Stimulated activated CD8-positive, alpha-beta memory T cell treated with anti-CD3 and anti-CD28 coated beads, Interleukin-4, amount 100 ng/mL, for 24 hours (primary cell): ENCODE measurements at places on chromosomes 13 and 19.

GRCh38 chr19:41355802-41356201, 2.1 kb upstream of the TGFB1 start:
- no peak for DNase-seq

DNA sequence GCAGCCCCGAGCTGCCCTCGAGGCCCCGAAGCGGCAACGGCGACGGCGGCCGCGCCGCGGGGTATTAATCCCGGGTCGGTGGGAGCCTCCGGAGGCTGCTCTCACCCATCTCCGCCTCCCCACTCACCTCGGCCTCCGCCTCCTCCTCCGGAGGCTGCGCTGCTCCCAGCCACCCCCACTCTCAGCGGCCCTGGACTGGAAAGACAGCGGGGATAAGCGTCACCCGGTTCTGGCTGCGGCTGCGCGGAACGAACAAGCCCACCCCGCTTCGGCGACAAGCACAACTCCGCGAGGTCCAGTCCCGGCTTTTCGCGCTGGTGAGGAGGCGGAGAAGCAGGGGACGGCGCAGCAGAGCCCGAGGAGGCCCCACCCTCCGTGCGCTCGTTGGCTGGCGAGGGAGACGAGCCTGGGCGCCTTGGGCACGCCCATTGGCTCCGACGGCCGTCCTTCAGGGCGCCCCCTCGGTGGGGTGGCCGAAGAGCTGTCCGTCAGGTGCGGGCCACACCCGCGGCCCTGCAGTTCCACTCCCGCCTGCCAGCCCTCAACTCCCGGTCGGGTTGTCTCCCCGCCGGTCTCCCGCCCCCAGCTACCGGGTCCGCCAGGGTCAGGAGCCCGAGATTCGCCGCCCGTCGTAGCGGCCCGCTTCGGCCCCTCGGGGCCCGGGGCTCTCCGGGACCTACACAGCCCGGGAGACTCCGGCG, at the start of gene ZMYM5:
Gene ZMYM5, minus strand, starts transcription at position 327 of the 701 bp plus-strand sequence. CDS start 11,469 bp downstream, outside the sequence.
- peak; percentile 97 for DNase-seq

DNA sequence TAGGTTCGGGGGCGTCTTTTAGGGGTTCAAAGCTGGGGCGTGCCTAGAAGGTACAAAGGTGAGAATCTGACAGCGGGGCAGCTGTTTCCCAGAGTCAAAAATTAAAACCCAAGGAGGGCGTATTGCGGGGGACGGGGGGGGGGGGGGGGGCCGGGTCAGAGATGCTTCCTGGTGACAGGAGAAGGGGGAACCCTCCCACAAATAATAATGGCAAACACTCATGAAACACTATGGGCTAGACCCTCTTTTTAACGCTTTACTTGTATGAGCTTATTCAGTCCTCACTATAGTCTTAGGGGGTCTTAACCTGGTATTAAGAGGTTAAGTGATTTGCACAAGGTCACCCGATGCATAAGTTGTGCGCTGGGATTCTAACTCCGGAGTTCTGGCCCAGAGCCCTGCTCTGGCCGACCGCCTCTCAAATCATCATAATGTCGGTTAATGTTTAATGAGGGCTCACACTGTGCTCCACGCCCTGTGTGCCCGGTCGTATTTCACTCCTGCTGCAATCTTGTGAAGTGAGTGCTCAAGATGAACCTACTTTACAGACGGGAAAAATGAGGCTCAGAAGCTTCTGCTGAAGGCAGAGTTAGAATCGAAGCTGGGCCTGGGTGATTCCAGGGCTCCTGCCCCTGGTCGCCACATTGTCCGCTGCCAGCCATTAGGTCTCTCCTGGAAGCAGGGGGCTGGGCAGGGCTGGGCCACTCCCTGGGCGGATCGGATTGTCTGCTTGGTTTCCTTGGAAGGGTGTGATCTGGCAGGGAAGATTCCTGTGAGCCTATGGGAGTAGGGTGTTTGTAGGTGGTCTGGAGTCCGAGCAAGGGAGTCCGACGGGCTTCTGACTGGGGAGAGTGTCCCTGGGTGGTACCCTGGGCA, 964 bp downstream of the PAK4 start:
- DNase-seq = no peak

DNA sequence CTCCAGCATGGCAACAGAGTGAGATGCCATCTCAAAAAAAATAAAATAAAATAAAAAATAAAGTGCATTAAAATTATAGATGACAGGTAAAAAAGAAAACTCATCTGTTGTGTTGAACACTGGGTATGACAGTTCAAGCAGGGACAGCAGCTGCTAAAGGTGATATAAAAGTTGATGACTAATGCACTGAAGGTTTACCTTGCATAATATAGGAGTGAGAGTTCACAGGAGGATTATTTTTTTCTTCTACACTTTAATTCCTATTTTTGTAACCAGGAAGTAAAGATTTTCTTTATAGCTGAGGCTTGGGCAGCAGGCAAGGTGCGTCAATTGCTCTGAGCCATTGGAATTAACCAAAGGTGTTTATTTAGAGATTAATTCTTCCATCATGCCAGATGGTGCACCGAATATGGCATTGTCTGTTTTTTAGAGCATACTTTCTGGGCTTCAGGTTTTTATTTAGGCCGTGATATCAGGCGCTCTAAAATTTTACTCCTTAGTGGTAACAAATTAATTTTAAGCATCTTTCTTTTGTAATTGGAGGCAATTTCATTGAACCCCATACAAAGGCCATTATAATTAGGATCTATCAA, 337.0 kb upstream of the SLC10A2 start:
- DNase-seq = no peak

DNA sequence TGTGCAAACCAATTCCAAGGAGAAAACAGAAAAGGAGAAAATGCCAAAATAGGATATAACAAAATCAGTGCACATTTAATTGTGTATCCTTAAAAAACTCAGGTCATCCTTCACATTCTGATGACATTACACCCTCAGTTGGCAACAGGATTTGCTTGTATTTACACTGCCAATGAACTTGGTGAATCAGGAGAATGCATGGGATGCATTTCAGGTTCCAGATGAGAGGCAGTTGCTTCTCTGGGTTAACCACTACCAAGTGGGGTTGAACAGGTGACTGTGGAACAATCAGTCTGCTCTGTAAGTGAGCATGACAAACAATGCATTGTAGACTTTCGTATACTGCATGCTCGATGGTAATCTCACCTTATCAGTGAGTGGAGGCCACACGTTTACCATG, 79.1 kb downstream of the STARD13 start:
- no peak for DNase-seq

DNA sequence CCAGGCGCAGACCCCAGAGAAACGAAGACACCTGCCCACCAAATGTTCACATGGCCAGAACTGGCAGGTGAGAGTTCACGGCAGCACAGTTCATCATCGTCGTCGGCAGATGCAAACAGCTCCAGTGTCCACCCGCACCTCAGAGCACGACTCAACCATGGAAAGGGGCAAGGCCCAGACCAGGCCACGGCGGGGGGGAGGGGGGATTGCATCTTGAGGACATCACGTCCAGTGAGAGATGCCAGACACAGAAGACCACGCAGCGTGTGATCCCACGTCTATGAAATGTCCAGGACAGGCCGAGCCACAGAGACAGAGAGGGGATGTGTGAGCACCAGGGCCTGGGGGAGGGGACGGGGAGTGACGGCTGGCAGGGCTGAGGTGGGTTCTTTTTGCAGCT, 7.3 kb downstream of the RNF126 start:
- no peak for DNase-seq

DNA sequence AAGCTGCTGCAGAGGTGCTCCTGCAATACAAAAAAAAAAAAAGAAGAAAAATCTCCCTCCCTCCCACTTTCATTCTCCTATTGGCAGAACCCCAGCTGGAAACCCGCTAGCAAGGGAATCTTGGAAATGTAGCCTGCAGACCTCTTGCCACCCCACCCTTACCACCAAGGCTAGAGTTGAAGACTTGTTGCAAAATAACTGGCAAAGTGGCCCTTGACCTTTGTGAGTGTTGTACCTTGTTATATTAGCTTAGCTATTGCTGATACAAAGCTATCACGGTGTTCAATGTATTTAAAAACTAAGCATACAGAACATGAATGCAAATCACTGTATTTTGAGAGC, 57.5 kb upstream of the KCTD4 start:
- DNase-seq = no peak

DNA sequence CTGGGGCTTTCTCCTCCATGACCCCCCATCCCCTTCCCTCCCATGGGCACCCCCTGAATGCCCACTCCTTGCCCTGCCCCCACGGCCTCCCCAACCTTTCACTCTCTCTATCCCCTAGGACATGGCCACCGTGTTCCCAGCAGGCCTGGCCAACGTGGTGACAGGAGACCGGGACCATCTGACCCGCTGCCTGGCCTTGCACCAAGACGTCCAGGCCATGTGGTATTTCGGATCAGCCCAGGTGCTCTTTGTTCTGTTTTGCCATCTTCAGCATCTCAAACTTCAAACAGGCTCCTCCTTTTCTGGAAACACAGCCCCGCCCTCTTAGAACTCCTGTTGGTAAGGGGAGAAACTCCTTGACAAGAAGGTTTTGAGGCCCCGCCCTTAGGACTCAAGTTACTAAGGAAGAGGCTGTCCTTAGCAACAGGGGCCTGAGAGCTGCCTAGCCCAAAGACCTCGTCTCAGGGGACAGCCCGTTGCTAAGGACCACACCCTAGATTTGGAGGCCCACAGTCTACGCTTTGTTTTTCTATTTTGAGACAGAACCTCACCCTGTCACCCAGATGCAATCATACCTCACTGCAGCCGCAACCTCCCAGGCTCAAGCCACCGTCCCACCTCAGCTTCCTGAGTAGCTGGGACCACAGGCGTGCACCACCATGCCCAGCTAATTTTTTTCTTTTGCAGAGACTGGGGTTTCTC, 5.1 kb upstream of the FLT3LG start:
- no peak for DNase-seq

GRCh38 chr13:71880753-71881541, 13.9 kb upstream of the DACH1 start:
- no peak for DNase-seq

- DNase-seq = no peak
Observed at GRCh38 chr19:55620410-55621204, 3.8 kb downstream of the ZNF784 start.

- DNase-seq = no peak
Observed at GRCh38 chr19:49069026-49069425, 3.5 kb downstream of the KCNA7 start.

DNA sequence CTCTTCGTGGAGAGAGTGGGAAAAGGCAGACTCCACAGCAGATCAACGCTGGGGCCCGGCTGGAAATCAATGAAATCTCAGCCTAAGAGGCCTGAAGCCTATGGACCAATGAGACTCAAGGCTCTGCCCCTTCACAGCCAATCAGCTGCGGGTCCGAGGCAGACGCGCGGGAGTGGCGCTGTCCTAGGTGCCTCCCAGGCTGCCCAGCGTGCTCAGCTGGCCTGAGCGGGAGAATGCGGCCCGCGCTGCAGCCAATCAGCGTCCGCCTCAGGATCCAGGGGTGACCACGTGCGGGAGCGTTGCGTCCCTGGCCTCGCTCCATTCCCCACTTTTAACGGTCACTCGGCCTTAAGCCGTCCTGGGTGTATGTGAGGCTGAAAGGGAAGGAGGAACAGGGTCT, at the start of gene ZBTB32:
Gene ZBTB32, plus strand, starts transcription at position 341 of the 400 bp plus-strand sequence. CDS start 10,069 bp downstream, outside the sequence.
- no peak for DNase-seq

GRCh38 chr13:34040863-34041262, 222.9 kb downstream of the RFC3 start:
- no peak for DNase-seq

GRCh38 chr19:4075373-4075772, 8.7 kb upstream of the ZBTB7A start:
- DNase-seq = no peak

- DNase-seq = no peak
Observed at GRCh38 chr13:98685146-98685545, 67.3 kb downstream of the SLC15A1 start.

DNA sequence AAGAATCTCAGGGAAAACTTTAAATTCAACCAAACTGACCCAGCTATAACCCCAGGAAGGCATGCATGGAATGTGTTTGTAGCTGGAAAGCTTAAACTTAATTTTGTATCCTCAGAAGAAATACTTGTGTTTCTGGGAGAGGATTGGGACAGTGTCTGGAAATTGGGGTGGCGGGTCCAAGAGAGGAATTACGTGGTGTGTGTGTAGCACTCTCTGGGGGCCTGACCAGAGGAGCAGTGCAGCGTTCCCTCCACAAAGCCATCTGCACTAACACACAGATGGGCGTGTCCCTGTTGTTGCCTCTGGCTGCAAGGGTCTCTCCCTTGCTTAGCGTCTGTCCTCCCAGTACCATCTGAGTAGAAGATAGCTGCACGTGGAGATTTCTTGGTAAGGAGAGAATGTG, 6.4 kb downstream of the GARRE1 start:
- DNase-seq = no peak

- no peak for DNase-seq
Observed at GRCh38 chr13:113123226-113124201, 915 bp downstream of the F10 start.

- no peak for DNase-seq
Observed at GRCh38 chr13:50616101-50616500, 227.4 kb downstream of the DLEU7 start.

- no peak for DNase-seq
Observed at GRCh38 chr19:16224293-16225045, 26.8 kb downstream of the AP1M1 start.

- no peak for DNase-seq
Observed at GRCh38 chr13:78719367-78719766, 60.4 kb upstream of the OBI1 start.

GRCh38 chr13:23477101-23477500, 43.6 kb upstream of the SACS start:
- DNase-seq = no peak

DNA sequence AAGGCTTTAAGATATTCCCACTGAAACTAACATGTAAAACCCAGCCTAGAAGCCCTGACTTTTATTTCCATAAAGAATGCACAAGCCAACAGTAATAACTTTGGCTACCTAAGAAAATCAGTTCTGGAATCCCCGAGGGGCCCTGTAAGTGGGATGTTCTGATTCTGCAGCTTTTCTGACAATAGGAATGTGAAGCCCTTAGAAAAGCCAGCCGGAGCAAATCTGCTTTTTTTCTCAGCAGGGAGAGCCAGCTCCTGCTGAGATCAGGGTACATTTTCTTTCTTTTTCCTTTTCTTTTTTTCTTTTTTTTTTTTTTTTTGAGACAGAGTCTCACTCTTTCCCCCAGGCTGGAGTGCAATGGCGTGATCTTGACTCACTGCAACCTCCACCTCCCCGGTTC, 8.0 kb upstream of the GARRE1 start:
- DNase-seq = no peak

DNA sequence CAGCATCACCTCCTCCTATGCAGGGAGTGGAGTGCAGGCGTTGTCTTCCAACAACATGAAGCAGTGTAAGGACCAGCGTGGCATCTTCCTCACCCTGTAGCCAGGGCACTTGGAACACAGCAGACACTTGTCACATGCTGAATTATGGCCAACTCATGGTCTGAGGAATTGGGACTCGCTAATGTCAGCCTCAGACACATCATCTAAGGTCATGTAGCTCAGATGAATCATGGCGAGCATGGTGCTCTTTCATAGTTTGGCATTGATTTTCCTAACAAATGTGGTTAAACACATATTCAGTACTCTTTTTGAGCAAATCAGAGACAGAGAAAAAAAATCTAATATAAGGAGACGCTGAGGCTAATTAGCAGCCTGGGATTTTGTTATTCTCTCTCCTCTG, 99.6 kb upstream of the SGCG start:
- no peak for DNase-seq

GRCh38 chr13:84641491-84641890, 759.2 kb upstream of the SLITRK1 start:
- DNase-seq = no peak

GRCh38 chr13:106573868-106574267, 5.9 kb upstream of the ARGLU1 start:
- no peak for DNase-seq
